ENCODE measurements at places on chromosomes 5 and 9. TPM values are rescaled to one million over a fixed set of nuclear protein-coding genes. Genes with fewer than 3 reads are reported as not detected.

The MARVELD2 gene
- 24.1 TPM for polyA plus RNA-seq

The MEIKIN gene
- polyA plus RNA-seq: not detected

The LCN10 gene
- 0.18 TPM for polyA plus RNA-seq

The ALDOB gene
- polyA plus RNA-seq: 689 TPM

GRCh38 chr9:70772601-70773000 is 348.8 kb downstream of the TRPM3 start:
- DNase-seq: no peak

DNA sequence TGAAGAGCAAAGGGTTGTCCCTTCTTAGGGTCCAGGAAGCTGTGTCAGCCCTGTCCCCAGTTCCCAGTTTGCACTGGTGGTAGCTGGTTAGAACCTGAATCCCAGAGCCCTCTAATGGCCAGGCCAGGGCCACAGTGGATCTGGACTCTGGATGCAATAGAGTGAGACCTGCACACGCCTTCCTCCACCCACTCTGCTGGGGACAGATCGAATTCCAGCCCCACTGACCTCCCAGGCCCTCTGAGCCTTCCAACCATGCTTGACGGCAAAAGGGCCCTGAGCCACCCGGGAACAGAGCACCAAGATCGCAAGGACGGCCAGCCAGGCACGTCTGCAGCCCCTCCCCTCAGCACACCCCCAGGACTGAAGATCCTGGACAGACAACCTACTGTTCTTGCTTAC is 23.7 kb downstream of the NAIF1 start:
- DNase-seq: no peak

GRCh38 chr5:9438596-9439354 is 107.1 kb downstream of the SEMA5A start:
- DNase-seq: no peak
